Mesangial cell (primary cell): ENCODE measurements at places on chromosomes 11 and 22. TPM values are rescaled to one million over a fixed set of nuclear protein-coding genes. Genes with fewer than 3 reads are reported as not detected.

DCUN1D5 gene
- 68.5 and 106 TPM in 2 replicates for total RNA-seq

C11orf65 gene
- 0.13 and 1.6 TPM in 2 replicates for total RNA-seq

OR52A1 gene
- total RNA-seq = not detected in 2 replicates

KDM4E gene
- not detected in 2 replicates for total RNA-seq

IL18 gene
- 19.9 and 54.5 TPM in 2 replicates for total RNA-seq

MMP11 gene
- total RNA-seq = 12.5 and 117 TPM in 2 replicates

NAALAD2 gene
- total RNA-seq = 0.49 and 0.63 TPM in 2 replicates

UPK3A gene
- not detected in 2 replicates for total RNA-seq

CCDC88B gene
- total RNA-seq = 1.6 and 3.3 TPM in 2 replicates

OR52N4 gene
- not detected in 2 replicates for total RNA-seq

PNPLA3 gene
- total RNA-seq = 5.7 and 6.4 TPM in 2 replicates

C1QTNF5 gene
- 1.6 and 8.5 TPM in 2 replicates for total RNA-seq

TYMP gene
- 11.9 and 37.3 TPM in 2 replicates for total RNA-seq

TM7SF2 gene
- total RNA-seq = 33.1 and 114 TPM in 2 replicates

CHRNA10 gene
- 0.13 and 0.81 TPM in 2 replicates for total RNA-seq

PPM1F gene
- total RNA-seq = 25.1 and 27.6 TPM in 2 replicates

TMEM45B gene
- total RNA-seq = 0.16 and 0.76 TPM in 2 replicates

CDC45 gene
- 2.5 and 42.9 TPM in 2 replicates for total RNA-seq

MUC5B gene
- total RNA-seq = not detected in 2 replicates

MS4A1 gene
- not detected in 2 replicates for total RNA-seq

MAPK8IP1 gene
- total RNA-seq = 11.3 and 13.9 TPM in 2 replicates

SCN2B gene
- total RNA-seq = 0.13 TPM in 1 of 2 replicates, not detected in the other

WT1 gene
- total RNA-seq = 13.4 and 41.1 TPM in 2 replicates

SVIP gene
- 3.3 and 4.6 TPM in 2 replicates for total RNA-seq

OR5P2 gene
- not detected in 2 replicates for total RNA-seq

SERHL2 gene
- 1.5 and 2.4 TPM in 2 replicates for total RNA-seq

ZC3H12C gene
- total RNA-seq = 5.5 and 10.5 TPM in 2 replicates

KCNJ1 gene
- total RNA-seq = 0.13 TPM in 1 of 2 replicates, not detected in the other

PELI3 gene
- total RNA-seq = 4.6 and 9.9 TPM in 2 replicates

AMOTL1 gene
- total RNA-seq = 29.7 and 31.1 TPM in 2 replicates

CRYBB2 gene
- total RNA-seq = not detected in 2 replicates

NPAS4 gene
- total RNA-seq = 0.13 TPM in 1 of 2 replicates, not detected in the other

OR4A16 gene
- not detected in 2 replicates for total RNA-seq

ART1 gene
- not detected in 2 replicates for total RNA-seq

SOX10 gene
- total RNA-seq = 0.16 TPM in 1 of 2 replicates, not detected in the other

DKK3 gene
- 83.7 and 120 TPM in 2 replicates for total RNA-seq

KBTBD3 gene
- total RNA-seq = 2.0 and 2.5 TPM in 2 replicates

NUCB2 gene
- total RNA-seq = 10.9 and 20.0 TPM in 2 replicates

CARNS1 gene
- total RNA-seq = 0.33 and 7.5 TPM in 2 replicates

BACE1 gene
- 17.9 and 39.4 TPM in 2 replicates for total RNA-seq

KCNK7 gene
- total RNA-seq = 0.25 TPM in 1 of 2 replicates, not detected in the other

CECR2 gene
- 0.98 and 6.3 TPM in 2 replicates for total RNA-seq
